ENCODE measurements at places on chromosomes 3 and 15. TPM values are rescaled to one million over a fixed set of nuclear protein-coding genes. Genes with fewer than 3 reads are reported as not detected.

DNA sequence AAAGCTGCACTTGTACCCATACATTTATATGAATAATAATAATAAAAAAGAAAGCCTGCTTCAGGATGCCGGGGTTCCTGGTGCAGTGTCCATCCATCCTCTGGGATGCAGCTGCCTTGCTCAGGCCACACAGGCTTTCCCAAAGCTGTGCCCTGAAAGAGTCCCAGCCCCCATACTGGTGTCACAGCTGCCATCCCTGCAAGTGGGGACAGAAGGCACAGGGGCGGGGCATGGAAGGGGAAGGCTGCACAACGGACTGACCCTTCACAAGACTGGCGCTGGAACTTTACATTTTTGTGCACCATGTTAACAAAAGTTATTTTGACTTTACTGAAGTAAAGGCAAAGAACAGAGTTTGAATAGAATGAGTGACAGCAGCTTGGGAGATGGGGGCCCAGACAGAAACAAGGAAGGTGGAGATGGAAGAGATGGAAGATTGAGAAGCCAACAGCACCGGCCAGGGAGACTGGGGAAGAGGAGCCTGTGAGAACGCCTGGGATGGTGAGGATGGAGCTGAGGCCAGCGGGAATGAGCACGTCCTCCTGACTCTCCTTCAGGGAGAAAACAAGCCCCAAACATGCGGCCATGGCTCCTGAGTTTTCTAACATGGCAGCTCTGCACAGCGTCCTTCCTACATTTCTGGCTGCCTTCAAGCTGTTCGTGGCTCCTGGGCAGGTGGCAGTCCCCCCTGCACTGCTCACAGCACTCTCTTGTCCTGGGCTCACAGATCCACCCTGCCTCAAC is 73.1 kb downstream of the ABTB1 start:
- DNase-seq = no peak

Gene KBTBD12
- 0.42 TPM for total RNA-seq

Gene C2CD4A
- 0.66 TPM for total RNA-seq

Gene GPR15
- total RNA-seq = 0.47 TPM

Gene MST1R
- 8.9 TPM for total RNA-seq
